ENCODE measurements at places on chromosomes 3 and 15. TPM values are rescaled to one million over a fixed set of nuclear protein-coding genes. Genes with fewer than 3 reads are reported as not detected.

Gene LRRN1
- 19.8 TPM for total RNA-seq

Gene SPTBN5
- 1.0 TPM for total RNA-seq

Gene IL16
- total RNA-seq = 4.7 TPM

Gene NME9
- total RNA-seq = not detected

Gene CYB561D2
- total RNA-seq = 14.1 TPM

Gene WDR82
- 69.9 TPM for total RNA-seq

Gene SYNPR
- total RNA-seq = not detected

Gene IQCF5
- total RNA-seq = not detected

Gene CCR5
- total RNA-seq = 0.52 TPM

Gene CHRFAM7A
- total RNA-seq = 2.1 TPM

Gene IQCH
- 3.1 TPM for total RNA-seq

Gene CFAP100
- total RNA-seq = not detected

Gene PARP14
- total RNA-seq = 21.9 TPM

Gene ZIC4
- 2.6 TPM for total RNA-seq

Gene LSMEM2
- 15.1 TPM for total RNA-seq

Gene GPR15
- not detected for total RNA-seq

Gene TUSC7
- total RNA-seq = not detected

Gene ACTRT3
- 1.6 TPM for total RNA-seq

Data from skeletal muscle tissue (tissue), 5 donors.